ENCODE measurements at places on chromosomes 6 and 20.

- DNase-seq = no peak
Observed at GRCh38 chr6:162751211-162751859, 23.6 kb downstream of the PACRG start.

DNA sequence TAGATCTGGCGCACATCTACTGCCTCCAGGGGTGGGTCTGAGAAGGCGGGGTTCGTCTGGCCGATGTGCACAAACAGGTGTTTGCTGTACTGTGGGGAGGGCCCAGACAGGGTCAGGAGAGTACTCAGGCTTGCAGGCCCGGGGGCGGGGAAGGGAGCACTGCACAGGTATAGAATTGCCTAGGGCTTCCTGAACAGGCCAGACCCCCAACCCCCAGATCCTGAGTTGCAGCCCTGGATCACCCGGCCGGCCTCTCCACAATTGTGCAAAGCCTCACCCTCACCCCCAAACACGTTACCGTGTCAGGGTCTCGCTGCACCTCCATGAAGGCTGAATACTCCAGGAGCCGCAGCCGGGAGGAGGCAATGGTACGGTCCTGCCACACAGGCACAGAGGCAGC, 7.8 kb downstream of the RPL10A start:
- DNase-seq = no peak

GRCh38 chr20:48632017-48632824, 195.6 kb downstream of the PREX1 start:
- no peak for DNase-seq

DNA sequence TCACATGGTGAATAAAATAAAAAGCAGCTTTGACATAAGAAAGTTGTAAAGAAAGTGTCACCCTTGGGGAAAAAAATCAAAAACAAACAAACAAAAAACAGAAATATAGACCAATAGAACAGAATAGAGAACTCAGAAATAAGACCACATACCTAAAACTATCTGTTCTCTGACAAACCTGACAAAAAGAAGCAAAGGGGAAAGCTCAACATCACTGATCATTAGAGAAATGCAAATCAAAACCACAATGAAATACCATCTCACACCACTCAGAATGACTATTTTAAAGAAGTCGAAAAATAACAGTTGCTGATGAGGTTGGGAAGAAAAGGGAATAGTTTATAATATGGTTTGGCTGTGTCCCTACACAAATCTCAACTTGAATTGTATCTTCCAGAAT, 159.1 kb downstream of the TINAG start:
- no peak for DNase-seq

GRCh38 chr20:11672959-11673358, 244.7 kb upstream of the BTBD3 start:
- no peak for DNase-seq

- DNase-seq = no peak
Observed at GRCh38 chr6:35977308-35977707, 47.1 kb downstream of the SLC26A8 start.

DNA sequence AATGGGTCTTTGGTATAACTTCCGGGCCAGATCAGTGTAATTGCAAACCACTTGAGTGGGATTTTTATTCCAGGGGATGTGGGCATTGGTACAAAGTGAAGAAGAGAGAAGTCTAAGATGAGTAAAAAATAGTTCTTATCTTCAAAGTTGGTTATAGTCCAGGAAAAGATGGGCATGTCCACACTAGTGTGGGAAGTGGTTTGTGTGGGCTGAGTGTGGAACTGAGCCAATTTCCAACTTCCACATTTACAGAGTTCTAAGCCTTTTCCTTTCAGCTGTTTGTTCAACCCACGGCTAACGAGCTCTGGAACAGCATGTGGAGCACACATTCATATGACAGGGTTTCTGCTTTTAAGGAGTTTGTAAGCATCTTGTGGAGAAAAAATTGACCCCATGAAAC, 72.3 kb upstream of the IFNGR1 start:
- DNase-seq = no peak

All from stimulated activated CD4-positive, alpha-beta T cell treated with anti-CD3 and anti-CD28 coated beads, Interleukin-2, amount 100 ng/mL, for 4 hours (primary cell).